Activated CD8-positive, alpha-beta T cell treated with anti-CD3 and anti-CD28 coated beads, Interleukin-2, amount 10 ng/mL, durations not matched to agents 7 days and 5 days (primary cell): ENCODE measurements at places on chromosomes 5 and 9.

DNA sequence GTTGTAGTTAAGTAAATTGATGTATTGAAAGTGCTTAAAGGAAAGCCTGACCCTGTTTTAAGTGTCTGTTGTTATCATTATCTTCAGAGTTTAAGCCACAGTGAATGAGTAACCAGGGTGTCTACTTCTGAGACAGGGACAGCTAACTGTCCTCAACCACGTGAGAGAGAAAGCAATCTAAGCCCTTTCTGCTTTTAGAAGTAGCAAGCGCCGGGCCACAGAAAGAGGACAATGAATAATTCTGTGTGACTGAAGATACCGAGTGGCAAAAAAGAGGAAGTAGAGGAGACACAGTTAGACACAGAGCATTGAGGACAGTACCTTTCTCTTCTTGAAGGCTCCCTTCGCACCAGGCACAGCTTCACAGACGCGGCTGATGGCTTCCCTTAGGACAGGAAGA, 86.3 kb downstream of the S1PR3 start:
- DNase-seq = no peak

GRCh38 chr9:111356481-111357244, 26.6 kb upstream of the OR2K2 start:
- DNase-seq = no peak

- DNase-seq = no peak
Observed at GRCh38 chr5:10423022-10423421, 18.7 kb upstream of the ROPN1L start.

DNA sequence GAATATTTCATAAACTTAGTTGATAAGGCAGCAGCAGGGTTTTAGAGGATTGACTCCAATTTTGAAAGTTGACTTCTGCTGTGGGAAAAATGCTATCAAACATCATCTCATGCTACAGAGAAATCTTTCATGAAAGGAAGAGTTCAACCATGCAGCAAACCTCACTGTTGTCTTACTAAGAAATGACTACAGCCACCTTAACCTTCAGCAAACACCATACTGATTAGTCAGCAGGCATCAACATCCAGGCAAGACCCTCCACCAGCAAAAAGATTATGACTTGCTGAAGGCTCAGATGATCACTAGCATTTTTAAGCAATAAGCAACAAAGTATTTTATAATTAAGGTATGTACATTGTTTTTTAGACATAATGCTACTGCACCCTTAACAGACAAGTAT, 7.6 kb downstream of the TMEM174 start:
- no peak for DNase-seq

DNA sequence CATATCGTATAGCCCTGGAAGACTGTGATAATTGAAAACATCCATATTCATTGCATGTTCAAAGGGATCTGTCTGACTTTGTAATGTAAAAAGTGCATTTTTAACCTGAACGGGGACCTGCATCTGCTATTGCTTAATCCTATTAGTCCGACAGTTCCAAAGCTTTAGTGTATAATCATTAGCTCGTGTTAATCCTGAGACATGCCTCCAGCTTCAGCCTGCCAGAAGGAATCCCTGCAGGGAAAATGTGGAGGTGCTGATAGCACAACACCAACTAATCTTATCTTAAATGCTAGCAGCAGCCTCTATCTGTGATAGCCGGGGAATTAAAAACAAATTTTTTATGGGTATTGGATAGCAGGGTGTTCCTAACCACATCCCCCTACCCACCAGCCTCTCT, 495.2 kb downstream of the TLE4 start:
- DNase-seq = no peak

DNA sequence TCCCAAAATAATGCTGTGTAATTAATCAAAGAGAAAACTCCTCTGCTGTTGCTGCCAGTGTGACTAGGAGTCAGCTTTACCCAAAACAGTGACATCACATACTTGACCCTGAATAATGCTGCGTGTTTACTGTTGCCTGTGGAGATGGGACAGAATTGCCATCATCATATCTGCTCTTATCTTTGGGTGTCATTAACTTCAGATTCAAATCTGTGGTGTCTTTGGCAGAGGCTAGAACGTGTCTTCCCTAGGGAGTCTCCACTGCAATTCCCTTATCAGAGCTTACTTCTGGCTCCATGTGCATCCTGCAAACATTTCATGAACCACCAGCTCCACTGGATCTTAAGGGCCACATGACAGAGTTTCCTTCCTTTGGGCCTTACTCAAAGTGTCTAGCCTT, 88.9 kb upstream of the MRPS30 start:
- DNase-seq = no peak

DNA sequence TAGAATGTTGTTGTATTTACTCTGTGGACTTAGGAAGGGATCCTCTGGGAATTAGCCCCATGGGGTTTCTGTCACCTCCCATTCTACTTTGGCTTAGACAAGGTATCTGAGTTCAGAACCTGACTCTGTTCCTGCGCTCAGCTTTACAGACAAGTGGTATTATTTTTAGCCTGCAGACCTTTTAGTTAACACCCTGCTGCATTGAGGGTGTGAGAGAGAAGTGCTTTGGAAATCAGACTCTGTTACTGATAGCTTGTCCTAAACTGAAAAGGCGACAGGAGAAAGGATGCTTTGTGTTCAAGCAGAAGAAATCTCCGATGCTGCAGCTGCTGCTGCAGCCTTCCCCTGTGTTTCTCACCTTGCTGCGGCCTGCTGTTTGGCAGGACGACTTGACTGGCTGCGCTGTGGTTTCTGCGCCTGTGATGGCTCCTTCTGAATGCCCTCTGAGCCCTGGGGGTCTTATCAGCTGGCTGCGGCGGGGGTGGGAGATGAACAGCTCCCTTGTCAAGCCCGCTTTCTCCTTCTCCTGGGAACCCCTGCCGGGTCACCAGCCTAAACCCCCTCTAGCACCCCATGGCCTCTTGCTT, 61.9 kb downstream of the PGM5 start:
- DNase-seq = no peak
